ENCODE measurements at places on chromosomes 16 and 17.

GRCh38 chr16:14015948-14016347 lies 55.2 kb upstream of the MRTFB start:
- no peak for DNase-seq

DNA sequence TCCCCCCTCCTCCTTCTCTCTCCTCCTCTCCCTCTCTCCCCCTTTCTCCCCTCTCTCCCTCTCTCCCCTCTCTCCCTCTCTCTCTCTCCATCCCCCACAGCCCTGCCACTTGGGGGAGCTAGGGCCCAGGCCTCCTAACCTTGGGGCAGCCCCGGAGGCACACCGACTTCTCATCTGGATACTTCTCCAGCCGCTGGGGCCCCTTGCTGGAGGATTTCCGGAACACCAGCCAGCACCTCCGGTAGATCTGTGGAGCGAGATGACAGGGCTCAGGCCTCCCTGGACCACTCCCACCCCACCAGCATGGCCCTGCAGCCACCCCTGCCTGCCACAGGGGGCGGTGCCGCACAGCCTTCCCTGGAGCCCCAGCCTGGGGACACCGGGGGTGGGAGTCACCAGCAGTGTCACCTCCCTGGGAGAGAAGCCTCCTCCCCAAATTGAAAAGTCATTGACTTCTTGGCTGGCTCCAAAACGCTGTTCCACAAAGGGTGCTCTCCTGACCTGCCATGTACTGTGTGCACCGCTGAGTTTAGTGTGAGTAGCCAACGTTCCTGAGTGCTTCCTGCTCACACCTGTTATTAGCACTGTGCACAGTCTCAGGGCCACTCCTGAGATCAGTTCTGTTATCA lies 10.5 kb downstream of the DOK4 start:
- peak; percentile 79 for DNase-seq

- DNase-seq = no peak
These were observed 297.4 kb downstream of the CNTNAP4 start for GRCh38 chr16:76574651-76575050.

GRCh38 chr17:3814361-3814760 lies 13.4 kb upstream of the ITGAE start:
- no peak for DNase-seq

- DNase-seq = no peak
These were observed 1.1 kb downstream of the NOXO1 start for GRCh38 chr16:1980030-1980769.

GRCh38 chr17:73463821-73464220 lies 152.0 kb upstream of the CDC42EP4 start:
- no peak for DNase-seq

DNA sequence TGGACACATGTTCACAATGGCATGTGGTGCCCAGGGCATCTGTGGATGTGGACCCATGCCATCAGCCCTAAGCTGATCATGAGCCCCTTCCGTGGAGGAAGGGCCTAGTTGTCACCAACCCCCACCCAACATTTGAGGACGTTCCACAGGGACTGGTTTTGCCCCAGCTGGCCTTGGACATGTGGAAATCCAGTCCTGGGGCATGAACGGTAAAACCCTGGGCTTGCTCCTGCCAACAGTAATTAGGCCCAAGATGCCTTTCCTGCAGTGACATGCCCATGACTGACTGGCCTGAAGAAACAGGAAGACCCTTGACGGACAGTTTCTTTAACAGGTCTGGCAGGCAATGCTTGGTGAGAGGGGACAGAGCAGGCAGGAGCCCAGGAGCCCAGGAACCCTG lies 7.7 kb downstream of the TNS4 start:
- no peak for DNase-seq

DNA sequence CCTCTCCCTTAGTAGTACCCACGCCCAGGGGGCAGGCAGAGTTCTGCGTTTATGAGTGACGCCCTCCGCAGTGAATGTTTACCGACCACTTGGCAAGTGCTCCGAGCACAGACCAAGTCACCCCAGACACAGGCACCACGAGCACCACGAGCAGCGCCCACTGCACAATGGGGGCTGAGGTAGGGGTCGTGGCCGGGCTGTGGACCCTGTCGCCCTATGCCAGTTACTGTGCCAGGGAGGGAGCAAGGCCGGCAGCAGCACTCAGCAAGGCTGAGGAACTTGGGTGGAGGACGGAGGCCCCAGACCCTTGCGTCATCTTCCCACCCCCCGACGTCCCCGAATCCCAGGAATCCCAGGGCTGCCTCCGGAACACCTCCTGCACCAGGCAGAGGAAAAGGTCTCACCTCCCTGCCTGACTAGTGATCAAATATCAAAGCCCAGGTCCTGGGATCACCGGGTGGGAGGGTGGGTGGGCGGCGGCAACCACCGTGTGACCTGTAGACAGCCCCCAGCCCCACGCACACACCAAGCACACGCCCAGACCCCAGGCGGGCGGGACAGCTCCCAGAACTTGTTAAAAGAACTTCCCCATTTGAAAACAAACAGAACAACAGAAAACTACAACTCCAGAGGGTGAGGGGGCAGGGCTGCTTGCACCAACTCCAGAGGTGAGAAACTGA lies 5.4 kb downstream of the VASN start:
- DNase-seq = no peak

DNA sequence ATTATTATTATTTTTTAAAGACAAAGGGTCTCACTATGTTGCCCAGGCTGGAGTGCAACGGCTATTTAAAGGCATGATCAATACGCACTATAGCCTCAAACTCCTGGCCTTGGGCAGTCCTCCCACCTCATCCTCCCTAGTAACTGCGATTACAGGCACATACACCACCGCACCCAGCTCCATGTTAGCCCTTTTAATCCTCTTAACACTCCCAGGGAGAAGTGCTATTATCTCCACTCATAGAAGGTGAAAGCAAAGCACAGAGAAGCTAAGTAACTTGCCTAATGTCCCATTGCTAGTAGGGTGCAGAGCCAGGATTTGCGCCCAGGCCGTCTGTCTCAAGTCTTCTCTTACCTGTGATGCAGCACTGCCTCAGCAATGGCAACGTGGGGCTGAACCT lies 5.0 kb downstream of the HAS3 start:
- no peak for DNase-seq

DNA sequence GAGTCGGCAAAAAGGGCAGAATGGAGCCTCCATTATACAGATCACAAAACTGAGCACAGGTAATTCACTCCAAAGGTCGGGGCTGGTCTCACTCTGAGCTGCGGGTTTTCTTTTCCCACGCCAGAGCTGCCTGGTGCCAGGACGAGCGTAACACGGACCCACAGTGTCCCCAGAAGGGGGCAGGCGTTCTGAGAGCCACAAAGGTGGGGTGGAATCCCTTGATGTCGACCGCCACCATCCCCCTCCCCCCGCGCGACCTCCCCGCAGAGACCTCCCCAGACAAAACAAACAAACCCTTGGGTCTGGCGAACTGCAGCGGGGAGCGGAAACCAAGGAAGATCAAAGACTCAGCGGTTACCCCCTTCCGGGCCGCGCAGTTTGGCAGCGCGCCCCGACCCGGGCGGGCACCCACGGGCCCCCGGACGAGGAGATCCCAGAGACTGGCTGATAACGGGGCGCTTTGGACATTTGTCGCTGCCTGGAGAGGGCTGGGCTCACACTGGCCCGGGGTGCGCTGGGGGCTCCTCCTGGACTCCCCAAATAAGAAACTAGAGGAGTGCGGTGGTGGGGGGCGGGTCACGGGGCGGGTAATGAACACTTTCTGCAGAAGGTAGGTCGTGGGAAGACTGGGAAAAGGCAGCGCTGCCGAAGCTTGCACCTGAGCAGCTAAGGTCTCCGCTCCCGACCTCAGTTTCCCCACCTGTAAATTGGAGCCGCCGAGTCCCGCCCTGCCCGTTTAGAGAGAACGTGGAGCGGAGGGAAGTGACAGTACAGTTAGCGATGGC lies 664 bp upstream of the NKD1 start:
- no peak for DNase-seq

GRCh38 chr17:1111599-1112443 lies 68.0 kb downstream of the ABR start:
- no peak for DNase-seq

DNA sequence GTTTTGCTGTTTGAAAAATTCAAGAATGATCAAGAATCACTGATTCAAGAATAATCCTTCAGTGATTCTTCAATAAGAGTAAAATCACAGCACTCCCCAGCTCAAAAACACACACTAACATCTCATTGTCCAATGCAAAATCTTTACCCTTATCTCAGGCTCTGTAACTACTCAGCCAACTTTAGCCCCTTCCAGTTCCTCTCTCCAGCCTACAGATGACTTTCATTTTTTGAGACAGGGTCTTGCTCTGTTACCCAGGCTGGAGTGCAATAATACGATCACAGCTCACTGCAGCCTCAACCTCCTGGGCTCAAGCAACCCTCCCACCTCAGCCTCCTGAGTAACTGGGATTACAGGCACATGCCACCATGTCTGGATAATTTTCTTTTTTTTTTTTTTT lies 25.0 kb downstream of the STAT3 start:
- no peak for DNase-seq

Measured in KG1 (cell line).